ENCODE measurements at places on chromosomes 7 and 10.
A peak's percentile ranks its signal among the peaks of the same experiment; 100 is the strongest.

GRCh38 chr10:125844751-125845221 lies 21.4 kb downstream of the BCCIP start:
- DNase-seq, result no peak

- DNase-seq, result no peak
Measured at GRCh38 chr10:84047258-84048010, 91.9 kb upstream of the GHITM start.

DNA sequence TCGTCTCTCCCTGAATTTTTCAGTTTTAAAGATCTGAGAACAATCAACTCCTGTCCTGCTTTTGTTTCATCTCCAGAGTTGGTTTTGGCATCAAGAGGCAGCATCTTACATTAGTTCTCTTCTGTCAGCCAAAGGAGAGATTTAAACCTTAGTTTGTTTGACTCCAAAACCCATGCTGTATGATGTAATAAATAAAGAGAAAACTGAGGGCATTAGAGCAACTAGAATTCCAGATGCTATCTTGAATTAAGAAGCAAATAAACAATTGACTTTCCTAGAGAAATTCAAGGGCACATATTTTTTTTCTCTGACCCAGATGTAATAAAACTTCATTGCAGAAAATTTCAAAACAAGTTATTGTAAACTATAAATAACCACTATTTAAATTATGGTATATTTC lies 54.4 kb downstream of the INHBA start:
- no peak for DNase-seq

GRCh38 chr7:24825381-24825794 lies 68.1 kb upstream of the GSDME start:
- peak; percentile 13 for DNase-seq

- peak; percentile 59 for DNase-seq
Measured at GRCh38 chr10:70508912-70509756, 30.6 kb downstream of the PALD1 start.

DNA sequence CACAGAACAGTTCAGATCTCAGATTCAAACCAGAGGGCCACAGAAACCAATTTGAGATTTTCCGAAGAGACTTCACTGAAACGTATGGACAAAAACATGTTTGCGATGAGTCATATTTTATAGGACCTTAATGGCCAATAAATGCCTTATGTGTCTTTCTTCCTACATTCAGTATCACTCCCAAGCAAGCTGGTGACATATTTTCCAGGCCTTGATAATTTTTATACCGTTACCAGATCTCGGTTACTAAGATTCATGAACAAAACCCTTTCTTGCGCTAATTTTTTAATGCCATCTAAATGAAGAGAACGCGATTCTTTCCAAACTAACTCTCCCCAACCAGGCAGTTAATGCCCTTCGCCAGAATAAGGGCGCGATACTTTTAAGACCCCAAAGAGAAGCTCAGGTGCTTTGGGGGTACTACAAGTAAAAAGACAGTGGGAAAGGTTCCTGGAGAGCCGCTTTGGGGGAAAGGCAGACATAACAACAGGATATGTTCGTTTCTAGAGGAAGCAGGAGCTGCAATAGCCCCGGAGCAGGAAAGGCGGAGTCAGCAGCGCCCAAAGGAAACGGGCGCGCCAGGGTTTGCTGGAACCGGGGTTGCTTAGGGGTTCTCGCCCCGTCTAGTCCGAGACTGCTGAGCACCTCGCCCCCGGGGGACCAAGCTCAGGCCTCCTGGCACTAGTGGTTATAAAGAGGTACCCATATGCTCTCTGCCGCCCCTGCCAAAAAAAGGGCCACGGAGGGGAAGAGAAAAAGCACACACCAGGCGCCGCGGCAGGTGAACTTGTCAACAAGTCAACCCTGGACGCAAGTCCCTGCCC lies 884 bp downstream of the ICA1 start:
- peak; percentile 79 for DNase-seq

DNA sequence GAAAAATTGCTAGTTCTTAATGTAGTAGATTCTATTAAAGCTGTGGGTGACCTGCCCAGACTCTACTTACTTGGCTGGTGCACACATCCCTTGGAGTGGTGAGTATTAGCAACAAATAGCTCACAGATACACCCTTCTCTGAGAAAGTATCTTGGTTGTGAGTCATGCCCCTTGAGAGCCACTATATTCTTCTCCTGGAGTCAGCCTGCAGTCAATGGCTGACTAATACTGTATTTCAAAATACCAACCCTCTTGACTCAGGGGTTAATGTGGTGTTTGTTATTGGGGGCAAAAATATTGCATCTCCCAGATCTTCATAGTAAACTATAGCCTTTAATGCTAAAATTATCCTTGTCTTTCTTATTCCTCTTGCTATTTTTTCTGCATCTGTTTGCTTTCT lies 354.9 kb downstream of the BMPER start:
- DNase-seq, result no peak

DNA sequence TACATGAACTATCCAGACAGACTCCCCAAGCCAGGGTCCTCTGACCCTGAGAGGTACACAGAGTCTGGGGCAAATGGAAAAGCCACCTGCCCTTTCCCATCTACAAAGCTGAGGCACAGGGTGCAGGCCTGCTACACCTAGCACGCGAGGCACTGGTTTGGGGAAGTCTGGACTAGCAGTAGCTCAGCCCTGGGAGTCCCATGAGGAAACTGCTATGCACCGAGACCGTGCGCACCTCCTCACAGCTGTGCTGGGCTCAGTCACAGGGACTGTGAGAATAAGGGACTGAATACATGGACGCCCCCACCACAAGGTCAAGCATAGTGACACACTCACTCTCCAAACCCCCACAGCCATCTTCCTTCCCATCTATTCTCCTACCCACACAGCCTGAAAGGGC lies 8.2 kb downstream of the MAT1A start:
- no peak for DNase-seq

DNA sequence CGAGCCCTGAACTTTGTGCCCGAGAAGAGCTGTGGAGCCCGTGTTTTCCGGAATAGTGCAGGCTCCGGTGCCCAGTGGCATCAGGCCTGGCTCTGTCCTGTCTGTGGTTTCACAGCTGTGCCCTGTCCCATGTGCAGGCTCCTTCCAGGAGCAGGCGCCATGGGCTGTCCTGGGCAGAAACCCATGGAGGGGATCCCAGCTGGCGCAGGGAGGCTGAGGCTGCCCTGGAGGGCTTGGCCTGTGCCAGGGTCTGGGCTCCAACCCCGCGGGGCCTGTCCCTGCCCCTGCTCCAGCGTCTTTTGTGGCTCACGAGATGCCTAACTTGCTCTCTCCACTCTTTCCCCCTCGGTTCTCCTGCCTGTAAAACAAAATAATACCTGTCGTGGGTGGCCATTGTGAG lies 23.3 kb upstream of the CRHR2 start:
- DNase-seq, result no peak

DNA sequence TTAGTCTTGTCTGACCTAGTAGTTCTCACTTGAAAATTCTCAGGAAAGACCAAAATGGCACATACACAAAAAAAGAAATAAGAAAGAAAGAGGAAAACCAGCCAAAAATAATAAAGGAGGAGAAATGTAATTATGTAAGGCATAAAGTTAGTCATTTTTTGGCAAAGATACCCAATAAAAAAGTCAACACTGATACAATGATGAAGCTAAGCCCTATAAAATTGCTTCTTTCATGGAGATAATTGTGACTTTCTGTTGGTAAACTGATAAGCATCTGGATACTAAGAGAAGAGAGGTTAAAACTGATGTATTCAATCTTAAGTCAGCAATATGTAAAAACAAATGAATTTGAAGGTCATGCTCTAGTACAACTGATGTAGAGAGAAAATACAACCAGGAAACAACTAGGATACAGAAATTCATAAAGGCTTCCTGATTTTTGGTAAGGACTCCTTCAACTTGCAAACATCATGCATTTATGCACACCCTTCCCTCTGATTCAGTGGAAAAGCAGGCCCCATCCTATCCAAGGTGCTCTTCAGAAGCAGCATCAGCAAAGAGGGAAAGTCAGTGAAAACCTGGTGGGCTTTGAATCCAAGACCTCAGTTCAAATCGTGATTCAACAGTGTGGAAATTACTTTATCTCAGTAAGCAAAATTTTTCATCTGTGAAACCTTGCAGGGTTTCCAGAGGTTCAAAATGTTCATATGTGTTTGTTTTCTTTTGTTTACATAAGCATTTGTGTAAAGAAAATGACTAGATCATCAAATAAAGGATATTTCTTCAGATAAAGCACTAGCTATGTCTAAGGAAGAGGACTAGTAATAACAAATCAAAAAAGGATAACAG lies 32.6 kb downstream of the IMMP2L start:
- no peak for DNase-seq

GRCh38 chr10:131425752-131426533 lies 114.4 kb upstream of the TCERG1L start:
- no peak for DNase-seq
